ENCODE measurements at places on chromosomes 6 and 20.

DNA sequence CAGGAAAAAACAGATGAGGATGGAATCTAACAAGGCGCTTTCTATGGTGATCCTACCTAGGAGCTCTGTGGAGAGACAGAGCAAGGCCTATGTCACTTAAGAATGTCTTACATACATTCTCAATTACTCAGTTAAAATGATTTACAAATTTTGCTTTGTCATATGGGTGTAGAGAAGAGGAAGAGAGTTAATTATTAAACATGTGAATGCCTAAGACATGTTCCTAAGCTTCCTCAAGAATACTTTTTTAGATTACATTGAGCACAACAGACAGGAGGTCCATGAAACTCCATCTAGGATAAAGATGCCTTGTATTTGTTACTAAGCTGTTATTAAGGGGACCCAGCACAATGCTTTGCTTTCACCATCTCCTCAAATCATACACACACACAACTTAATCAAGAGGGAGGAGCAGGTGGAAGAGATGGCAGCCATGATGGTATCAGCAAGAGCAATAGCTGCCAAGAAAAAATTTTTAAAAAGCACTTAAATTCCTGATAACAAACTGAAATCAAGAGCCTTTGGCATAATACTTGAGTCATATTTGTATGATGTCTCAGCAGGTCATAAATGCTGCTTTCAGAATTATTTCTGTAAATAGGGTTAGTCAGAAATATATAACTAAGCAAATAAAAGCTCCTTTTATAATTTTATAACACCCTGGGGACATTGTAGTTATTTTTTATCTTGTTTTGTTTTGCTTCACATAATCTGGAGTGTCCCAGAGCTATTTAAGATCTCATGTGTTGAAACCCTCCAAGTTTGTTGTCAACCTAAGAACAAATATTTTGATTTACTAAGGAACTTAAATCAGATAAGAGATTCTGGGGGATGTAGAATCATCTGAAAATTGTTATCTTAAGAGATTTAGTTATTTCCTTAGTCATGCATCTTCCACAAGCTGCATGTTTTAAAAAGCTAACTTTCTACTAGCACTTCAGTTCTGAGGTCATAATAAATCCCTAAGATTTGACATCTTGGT is 70.0 kb upstream of the CD2AP start:
- peak; percentile 51 for DNase-seq

DNA sequence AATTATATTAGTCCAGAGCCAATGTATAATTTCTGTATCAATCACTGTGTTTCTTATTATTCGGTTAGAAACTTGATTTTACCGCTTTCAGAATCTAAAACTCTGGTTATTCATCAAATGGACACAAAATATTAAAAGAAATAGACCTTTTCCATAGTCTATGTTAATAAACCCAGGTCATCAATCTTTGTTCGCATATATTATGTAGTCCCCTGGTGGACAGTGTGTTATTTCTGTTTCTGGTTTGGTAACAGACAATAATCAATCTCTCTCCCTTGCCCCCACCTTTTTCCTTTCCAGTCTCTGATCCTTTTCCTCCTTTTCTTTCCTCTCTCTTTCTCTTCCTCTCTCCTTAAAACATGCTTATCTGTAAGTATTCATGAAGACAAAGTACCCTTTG is 139.0 kb downstream of the FLRT3 start:
- DNase-seq = peak; percentile 11

DNA sequence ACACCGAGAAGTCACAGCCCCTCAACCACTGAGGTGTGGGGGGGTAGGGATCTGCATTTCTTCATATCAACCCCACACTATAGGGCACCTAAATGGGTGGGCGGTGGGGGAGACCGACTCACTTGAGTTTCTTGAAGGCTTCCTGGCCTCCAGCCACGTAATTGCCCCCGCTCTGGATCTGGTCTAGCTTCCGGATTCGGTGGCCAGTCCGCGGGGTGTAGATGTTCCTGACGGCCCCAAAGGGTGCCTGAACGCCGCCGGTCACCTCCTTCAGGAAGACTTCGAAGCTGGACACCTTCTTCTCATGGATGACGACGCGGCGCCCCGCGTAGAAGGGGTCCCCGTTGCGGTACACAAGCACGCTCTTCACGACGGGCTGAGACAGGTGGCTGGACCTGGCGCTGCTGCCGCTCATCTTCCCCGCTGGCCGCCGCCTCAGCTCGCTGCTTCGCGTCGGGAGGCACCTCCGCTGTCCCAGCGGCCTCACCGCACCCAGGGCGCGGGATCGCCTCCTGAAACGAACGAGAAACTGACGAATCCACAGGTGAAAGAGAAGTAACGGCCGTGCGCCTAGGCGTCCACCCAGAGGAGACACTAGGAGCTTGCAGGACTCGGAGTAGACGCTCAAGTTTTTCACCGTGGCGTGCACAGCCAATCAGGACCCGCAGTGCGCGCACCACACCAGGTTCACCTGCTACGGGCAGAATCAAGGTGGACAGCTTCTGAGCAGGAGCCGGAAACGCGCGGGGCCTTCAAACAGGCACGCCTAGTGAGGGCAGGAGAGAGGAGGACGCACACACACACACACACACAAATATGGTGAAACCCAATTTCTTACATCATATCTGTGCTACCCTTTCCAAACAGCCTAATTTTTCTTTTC is at the start of gene DCDC2:
Gene DCDC2 (minus strand): TSS at position 724 of the 883 bp plus-strand sequence. CDS start 309 bp downstream, at position 415.
- DNase-seq = peak; percentile 96

- peak; percentile 82 for DNase-seq
These were observed 55.1 kb upstream of the ISM1 start for GRCh38 chr20:13166011-13166410.

- peak; percentile 50 for DNase-seq
These were observed 99.1 kb downstream of the FOXC1 start for GRCh38 chr6:1708820-1709219.

Measured in NCI-H69 (cell line).